Activated CD4-positive, alpha-beta T cell treated with anti-CD3 and anti-CD28 coated beads for 4 hours (primary cell): ENCODE measurements at places on chromosomes 12 and 14.

DNA sequence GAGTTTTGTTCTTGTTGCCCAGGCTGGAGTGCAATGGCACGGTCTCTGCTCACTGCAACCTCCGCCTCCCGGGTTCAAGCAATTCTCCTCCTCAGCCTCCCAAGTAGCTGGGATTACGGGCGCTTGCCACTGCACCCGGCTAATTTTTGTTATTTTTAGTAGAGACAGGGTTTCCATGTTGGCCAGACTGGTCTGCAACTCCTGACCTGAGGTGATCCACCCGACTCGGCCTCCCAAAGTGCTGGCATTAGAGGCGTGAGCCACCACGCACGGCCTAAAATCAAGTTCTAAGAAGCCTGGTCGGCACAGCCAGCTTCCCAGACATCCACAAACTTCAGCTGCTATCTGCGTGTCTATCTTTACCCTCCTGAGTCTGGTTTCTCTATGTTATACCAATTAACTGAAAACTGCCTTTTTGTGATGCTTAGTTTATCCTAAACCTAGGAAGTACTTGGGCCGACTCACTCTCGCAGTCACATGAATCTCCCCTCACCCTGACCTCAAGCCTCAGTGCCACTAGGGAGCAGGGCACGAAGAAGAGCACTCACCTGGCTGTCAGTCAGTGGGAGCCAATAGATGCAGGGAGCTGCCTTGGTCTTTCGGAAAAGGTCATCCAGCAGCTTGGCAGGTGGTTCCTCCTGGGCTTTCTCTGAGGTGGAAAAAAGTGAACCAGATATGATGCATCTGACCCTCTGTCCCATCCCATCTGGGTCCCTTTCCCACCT lies 3.4 kb upstream of the CDH24 start:
- DNase-seq = no peak

GRCh38 chr14:70956511-70956910 lies 49.3 kb downstream of the PCNX1 start:
- DNase-seq = no peak

GRCh38 chr14:46686652-46687051 lies 35.1 kb upstream of the RPL10L start:
- DNase-seq = no peak

GRCh38 chr14:49851813-49852212 lies 775 bp downstream of the NEMF start:
- no peak for DNase-seq

GRCh38 chr12:67727702-67728666 lies 79.4 kb downstream of the DYRK2 start:
- DNase-seq = no peak

DNA sequence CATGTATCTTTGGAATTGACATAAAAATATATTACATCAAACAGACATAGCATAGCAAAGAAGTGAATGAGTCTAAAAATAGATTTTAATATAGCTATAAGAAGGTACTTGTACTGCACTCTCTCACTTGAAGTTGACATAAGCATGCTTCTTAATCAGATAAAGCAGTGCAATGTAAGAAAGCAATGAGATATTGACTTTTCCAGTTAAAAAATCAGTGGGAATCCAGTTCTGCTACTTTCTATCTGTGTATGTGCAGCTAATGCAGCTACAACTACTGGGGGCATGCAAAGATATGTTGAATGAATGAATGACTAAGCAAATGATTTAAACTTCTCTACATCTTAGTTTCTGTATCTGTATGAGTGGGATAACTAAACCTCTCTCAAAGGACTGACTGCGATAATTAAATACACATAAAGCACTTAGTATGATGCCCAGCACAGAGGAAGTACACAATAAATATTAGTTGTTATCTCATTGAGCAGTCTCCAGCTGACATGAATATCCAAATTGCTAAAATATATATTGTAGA lies 10.3 kb downstream of the WASHC3 start:
- no peak for DNase-seq

- no peak for DNase-seq
Observed at GRCh38 chr12:53603804-53604203, 22.4 kb downstream of the ATF7 start.

GRCh38 chr12:113186666-113187325 lies 1.3 kb downstream of the RITA1 start:
- DNase-seq = no peak

DNA sequence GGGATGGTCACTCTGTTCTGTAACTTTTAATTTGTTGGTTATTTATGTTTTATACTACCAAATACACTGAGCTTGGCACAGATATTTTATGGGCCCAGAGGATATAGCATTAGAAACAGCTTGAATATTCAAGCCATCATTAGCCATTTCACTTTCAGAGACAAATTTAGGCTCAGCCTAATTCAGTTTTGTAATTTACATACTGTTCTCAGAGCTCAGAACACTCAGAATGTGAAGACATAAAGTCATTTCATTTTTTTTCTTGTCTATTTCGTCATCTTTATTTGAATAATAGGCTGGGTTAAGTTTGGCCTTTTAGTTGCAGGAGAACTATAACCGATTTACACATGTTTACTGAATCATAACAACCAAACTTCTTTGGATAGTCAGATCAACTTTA lies 361.7 kb downstream of the SNAPC1 start:
- no peak for DNase-seq

GRCh38 chr14:34580381-34580780 lies 40.9 kb upstream of the EAPP start:
- DNase-seq = no peak

- no peak for DNase-seq
Observed at GRCh38 chr12:6698352-6699046, 2.1 kb downstream of the PIANP start.

- no peak for DNase-seq
Observed at GRCh38 chr14:32809255-32809654, 129.4 kb upstream of the NPAS3 start.

DNA sequence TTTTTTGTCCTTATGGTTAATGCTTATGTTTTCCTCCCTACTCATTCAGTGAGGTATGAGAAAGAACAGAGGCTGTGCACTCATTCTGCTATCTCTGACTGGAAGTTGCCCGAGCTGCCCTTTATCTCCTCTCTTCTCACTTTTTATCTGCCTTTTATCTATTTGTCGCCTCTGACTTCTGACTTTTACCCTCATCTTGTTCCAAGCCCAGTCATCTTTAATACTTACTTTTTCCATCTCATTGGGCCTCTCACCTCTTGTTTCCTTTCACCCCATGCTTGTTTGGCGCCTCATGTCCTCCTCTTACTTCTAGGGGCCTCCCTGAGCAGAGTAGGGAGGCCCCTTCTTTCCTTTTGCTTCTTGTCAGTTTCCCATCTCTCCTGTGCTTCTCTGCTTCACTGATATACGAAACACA lies 50.7 kb downstream of the DIP2B start:
- no peak for DNase-seq

DNA sequence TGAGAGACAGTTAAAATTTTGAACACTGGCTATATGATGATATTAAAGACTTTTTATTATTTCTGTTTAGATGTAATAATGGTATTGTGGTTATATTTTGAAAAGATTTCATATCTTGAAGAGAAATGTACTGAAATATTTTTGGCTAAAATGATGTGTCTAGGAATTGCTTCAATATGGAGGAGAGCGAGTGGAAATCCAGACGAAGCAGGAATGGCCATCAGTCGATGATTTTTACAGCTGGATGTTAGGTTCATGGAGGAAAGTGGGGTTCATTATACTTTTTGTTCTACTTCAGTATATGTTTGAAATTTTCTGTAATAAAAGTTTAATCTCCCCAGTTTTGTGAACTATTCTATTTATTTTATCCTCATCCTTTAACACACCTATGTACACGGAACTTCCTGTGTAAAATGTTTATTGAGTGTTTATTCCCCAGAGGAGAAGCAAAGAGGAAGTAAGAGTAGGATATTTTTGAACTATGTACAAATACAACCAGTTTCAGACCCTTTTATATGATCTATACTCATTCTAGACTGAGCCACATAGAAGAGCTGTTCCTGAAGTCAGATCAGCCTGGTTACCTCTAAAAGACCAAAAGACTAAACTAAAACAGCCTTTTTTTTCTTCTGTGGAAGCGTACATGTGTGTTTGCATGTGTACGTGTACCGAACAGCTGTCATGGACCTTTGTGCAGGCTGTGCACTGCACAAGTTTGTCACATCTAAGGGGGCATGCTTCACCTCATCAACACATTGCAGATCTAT lies 211.0 kb upstream of the NUDT4 start:
- DNase-seq = no peak

- no peak for DNase-seq
Observed at GRCh38 chr12:95460105-95460504, 13.8 kb upstream of the METAP2 start.

DNA sequence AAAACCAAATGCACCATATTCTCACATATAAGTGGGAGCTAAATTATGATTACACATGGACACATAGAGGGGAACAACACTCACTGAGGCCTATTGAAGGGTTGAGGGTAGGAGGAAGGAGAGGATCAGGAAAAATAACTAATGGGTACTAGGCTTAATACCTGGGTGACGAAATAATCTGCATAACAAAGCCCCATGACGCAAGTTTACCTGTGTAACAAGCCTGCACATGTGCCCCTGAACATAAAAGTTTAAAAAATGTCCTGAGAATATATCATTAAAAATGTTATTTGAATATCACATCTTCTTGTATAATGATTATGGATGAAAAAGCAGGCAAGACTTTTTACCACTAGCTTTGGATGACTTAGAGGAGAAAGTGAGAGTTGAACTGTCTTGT lies 138.0 kb upstream of the NOVA1 start:
- no peak for DNase-seq

DNA sequence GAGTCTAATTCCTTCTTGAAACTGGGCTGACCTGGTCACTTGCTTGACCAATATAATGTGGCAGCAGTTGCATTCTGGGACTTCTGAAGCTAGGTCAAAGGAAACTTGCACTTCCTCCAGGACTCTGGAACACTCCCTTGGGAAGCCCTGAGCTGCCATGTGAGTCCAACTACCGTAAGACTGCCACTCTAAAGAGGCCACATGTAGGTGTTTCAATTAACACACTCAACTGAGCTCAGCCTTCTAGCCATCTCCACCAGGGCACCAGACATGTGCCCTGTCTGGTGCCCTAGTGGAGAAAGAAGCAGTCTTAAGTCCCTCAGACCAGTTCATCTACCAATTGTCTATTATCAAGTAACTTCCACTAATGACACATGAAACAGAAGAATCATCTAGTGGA lies 6.1 kb upstream of the TEP1 start:
- DNase-seq = no peak

DNA sequence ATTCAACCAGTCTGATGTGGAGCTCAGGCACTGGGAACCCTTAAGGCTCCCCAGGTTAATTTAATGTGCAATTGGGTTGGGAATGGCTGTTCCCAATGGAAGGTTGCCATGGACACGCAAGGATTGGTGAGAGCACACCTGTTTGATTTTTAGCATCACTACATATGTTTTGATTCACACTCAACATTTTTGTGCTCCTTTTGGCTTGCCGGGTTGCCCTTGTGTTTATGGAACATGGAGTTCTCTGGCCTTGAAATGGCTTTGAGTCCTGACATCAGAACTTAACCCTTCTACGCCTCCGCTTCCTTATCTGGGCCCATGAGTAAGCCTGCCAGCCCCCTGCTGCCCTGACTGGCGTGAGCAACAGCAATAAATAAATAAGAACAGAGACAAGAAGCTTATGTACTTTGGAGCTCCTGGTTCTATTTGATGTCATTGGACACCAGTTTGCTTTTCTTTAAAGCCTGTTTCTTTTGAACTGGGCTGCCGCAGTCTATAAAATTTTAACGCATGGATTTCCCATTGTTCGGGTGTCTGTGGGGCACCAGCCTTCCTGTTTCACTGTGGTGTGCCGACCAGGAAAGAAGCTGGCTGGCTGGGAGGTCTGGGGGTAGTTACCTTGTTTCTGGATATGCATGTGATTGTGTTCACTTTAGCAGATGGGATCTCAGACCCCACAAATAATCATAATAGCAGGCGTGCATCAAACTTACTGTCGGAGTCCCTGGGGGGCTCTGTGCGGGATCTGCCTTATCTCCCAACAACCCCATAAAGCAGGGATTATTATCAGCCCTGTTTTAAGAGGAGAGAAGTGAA lies 27.8 kb downstream of the TBX3 start:
- no peak for DNase-seq

- no peak for DNase-seq
Observed at GRCh38 chr12:114450515-114451300, 44.8 kb upstream of the TBX5 start.

DNA sequence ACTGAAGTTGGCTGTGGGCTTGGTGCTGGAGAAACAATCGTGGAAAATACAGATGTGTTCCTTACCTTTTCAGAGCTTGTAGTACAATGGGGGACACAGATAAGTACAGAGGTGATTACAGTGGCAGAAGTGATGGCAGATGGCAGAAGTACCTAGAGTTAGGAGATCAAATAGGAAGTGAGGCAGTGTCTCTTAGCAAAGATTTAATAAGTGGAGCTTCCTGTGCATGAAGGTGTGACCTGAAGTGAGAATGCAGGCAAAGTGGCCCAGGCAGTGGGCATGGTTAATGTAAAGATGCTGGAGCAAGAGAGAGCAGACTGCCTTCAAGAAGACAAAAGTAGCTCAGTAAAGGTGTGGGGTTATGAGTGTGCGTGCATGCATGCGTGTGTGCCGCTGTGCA lies 16.0 kb downstream of the LRRK2 start:
- no peak for DNase-seq

- no peak for DNase-seq
Observed at GRCh38 chr12:5964913-5965900, 20.1 kb upstream of the ANO2 start.

GRCh38 chr14:101289230-101289690 lies 272.0 kb upstream of the DIO3 start:
- no peak for DNase-seq

GRCh38 chr12:42786400-42787148 lies 197.0 kb upstream of the PRICKLE1 start:
- DNase-seq = no peak

GRCh38 chr14:36852981-36853691 lies 191.5 kb downstream of the PAX9 start:
- no peak for DNase-seq

- DNase-seq = no peak
Observed at GRCh38 chr12:103140286-103140685, 182.8 kb downstream of the ASCL1 start.
